Heart left ventricle (tissue), 16 donors: ENCODE measurements at places on chromosomes 4 and X. TPM values are rescaled to one million over a fixed set of nuclear protein-coding genes. Genes with fewer than 3 reads are reported as not detected.
A peak's percentile ranks its signal among the peaks of the same experiment; 100 is the strongest.

RASL11B gene
- 16.1 TPM for total RNA-seq

DNA sequence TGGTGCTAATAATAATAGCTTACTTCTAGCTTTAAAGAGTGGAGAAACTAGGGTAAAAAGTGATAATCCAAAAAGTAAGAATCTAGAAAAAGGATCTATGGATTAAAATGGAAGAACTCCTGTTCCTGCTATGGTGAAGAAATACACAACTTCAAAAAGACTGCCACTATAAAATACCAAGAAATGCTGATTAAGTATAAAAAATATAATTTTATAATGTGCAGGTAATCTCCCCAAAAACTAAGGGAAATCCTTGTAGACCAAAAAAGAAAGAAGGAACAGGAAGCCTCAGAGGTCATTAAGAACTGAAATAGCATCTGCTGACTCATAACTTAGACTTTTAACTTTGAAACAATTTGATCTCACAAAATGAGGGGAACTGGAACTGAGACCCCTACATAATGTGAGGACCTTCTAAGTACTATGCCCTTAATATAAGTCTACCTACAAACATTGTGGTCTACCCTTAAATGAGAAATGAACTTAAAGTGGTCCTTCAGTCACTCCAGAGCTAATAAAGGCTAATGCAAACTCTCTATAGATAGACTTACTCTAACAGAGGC, 50.6 kb upstream of the SRPX start:
- no peak for DNase-seq

HSFX4 gene
- not detected for total RNA-seq

DNA sequence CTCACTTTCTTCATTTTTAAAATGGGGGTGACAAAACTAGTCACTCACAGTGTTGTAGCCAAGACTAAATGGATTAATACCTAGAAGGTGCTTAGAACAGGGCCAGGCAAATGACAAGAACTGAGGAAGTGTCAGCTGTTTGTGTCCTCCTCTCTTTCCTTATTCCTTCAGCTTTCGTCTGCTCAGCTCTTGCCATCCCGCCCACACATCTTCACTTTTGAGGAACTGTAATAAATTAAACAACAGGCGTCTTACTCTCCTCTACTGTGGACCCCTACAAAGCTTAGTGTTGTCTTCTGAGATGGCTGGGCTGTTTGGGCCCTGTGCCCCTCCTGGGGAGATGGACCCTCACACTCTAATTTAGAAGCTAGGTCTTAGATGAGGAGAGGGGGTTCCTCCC, 2.7 kb downstream of the HPSE start:
- DNase-seq, result no peak

IL1RAPL1 gene
- 2.2 TPM for total RNA-seq

- DNase-seq, result no peak
Measured at GRCh38 chr4:34878961-34879360, 1365.4 kb downstream of the ARAP2 start.

GRCh38 chrX:133414406-133415275, 648 bp downstream of the GPC4 start:
- peak; percentile 15 for DNase-seq

DNA sequence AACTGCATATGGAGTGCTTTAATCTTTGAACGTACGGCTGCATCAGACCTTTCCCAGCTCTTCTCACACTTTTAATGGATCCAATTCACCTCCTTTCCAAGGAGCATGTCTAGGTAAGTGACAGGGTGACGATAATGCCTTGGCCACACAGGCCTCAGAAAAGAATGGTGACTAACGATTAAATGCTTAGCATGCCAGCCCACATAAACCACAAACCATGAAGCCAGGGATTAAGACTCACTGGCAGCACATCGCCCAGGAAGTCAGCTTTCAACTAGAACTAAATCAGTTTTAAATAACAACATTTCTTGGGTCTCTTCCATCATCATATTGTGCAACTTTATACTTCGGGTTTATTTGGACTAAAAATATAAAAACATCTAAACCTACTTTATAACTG, 28.7 kb downstream of the INPP4B start:
- DNase-seq, result no peak

DNA sequence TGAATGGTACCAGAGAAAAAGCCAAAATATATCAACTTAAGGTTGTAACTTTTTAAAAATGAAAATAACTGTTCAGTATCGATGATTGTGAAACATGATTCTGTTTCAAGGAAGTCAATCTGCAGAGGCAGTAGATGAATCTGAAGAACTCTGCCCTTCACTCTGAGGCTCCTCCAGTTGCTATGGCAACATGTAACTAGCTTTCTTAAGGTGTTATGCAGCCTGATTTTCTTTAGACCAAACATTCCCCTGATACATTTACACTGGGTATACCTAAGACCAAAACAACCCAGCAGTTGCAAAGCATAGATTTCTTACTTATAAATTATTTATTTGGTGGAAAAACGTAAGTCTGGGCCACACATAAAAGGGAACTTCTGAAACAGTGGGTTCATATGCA, 133.6 kb upstream of the RASGEF1B start:
- no peak for DNase-seq

CCDC120 gene
- 1.1 TPM for total RNA-seq

GRCh38 chrX:68934421-68934820, 105.6 kb downstream of the EFNB1 start:
- DNase-seq, result no peak

GRCh38 chrX:154008521-154008920, 11.2 kb downstream of the IRAK1 start:
- no peak for DNase-seq

- DNase-seq, result no peak
Measured at GRCh38 chrX:126770179-126770578, 49.4 kb upstream of the PRR32 start.

DNA sequence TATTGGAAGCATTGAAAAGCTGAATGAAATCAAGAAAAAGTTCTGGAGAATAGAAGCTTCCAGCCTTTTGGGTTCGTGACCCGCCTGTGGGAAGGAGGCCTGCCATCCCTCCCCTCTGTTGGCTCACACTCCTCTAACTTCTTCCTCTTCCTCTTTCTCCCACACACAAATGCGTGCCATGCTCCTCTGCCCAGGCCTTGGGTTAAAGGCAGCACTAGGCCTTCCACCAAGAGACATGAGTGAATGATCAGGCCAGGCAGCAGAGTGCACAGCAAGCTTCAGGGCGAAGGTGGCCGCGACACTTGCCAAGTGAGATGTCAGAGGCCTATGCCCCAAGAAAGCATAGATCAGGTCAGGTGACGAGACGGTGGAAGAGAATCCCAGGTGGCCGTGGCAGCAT, 38.4 kb downstream of the FAM193A start:
- DNase-seq, result no peak

- peak; percentile 59 for DNase-seq
Measured at GRCh38 chr4:2962614-2963174, 512 bp downstream of the NOP14 start.

GRCh38 chr4:114116861-114117260, 137.4 kb upstream of the ARSJ start:
- no peak for DNase-seq

GRCh38 chrX:103488332-103488731, 31.0 kb downstream of the RAB40A start:
- DNase-seq, result no peak

DNA sequence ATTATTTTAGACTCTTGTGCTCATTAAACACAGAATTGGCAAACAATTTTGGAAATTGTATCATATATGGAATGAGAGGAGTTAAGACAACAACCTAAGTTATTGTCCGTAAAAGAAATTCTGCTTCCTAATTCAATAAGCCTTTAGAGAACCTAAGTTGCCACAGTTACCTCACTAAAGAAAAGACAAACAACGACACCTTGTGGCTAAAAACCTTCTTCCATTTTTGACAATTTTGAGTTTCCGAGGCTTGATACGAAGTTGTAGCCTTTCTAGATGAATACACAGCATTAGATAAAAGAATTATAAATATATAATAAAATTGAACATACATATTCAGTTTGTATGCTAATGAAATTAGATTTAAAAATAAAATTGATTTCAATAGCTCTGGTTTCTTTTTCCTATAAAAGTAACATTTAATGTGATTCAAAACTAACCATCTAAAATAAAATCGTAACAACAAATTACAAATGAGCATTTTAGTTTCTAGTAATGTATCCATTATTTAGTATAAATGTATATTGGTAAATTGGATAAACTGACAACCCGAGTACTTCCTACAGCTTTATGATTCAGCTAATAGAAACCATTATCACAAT, 275.1 kb downstream of the GPM6A start:
- no peak for DNase-seq

GRCh38 chr4:7414736-7415510, 19.8 kb downstream of the PSAPL1 start:
- no peak for DNase-seq

DNA sequence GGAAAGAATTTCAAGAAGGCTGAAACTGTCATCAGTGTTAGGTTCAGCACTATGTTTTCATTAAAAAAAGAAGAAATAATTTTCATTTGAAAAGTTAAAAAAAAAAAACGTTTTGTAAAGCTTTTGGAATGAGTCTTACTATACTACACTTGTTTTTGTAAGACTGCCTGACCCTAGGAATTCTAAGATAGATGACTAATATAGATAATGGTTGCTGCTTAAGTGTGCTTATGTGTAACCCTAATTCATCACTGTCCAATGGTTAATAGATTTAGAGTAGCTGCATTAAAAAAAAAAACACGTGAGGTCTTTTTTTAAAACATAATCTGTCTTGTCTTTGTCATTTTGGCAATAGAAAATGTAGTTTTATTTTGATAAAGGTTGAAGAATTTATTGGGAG, 323.2 kb downstream of the IL1RAPL1 start:
- no peak for DNase-seq

DNA sequence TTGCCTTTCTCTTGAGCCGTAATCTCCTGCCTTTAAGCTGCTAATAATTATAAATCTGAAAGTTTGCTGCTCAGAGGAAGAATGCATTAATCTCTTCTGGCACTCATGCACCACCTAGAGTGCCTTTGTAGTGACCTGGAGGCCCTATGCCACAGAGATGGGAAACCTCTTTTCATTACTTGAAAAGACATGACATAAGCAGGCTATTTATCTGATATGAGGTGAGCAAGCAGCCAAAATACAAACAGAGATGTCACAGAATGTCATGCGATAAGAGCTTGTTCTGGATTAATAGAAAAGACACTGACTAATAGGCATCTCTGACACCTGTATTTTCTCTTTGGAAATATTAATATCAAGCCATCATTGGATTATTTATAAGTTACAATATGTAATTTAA, 42.3 kb downstream of the GABRB1 start:
- DNase-seq, result no peak

DNA sequence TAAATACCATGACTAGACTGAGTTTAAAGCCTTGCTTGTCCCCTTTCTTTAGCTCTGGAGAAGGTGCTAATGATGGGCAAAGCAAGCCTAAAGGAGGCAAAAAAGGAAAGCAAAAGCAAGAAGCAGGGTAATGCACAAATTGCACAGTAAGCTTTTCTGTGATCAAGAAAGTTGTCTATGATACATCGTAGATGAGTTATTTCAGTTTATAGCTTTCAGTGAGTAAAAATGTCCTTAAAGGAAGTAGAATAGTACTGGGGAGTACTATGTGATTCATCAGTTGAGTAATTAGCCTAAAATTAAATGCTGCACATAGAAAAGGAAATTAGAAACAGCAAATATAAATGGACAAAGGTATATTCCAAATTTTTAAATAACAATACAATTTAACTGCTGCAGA, 50.2 kb upstream of the PDE5A start:
- DNase-seq, result no peak

DNA sequence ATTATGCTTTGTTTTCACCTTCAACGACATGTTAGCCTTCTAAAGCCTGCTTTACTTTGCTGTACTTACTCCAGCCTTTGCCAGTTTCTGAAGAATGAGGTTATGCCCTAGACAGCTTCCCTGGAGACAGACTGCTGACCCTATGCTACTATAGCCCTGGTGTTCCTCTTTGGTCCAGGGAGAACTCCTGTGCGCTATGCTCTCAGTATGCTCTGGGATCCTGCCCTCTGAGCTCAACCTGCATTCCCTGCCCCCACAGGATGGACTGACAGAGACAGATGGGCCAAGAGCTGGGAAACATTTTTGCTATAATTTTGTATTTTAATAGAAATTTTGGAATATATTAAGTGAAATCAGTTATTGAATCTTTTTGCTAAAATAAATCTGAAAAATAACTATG, 425.9 kb downstream of the TMA16 start:
- DNase-seq, result no peak

- DNase-seq, result no peak
Measured at GRCh38 chr4:108143515-108143914, 25.2 kb downstream of the LEF1 start.

ANKRD37 gene
- total RNA-seq, result 10.6 TPM

- no peak for DNase-seq
Measured at GRCh38 chr4:83552083-83552482, 16.2 kb downstream of the GPAT3 start.

DNA sequence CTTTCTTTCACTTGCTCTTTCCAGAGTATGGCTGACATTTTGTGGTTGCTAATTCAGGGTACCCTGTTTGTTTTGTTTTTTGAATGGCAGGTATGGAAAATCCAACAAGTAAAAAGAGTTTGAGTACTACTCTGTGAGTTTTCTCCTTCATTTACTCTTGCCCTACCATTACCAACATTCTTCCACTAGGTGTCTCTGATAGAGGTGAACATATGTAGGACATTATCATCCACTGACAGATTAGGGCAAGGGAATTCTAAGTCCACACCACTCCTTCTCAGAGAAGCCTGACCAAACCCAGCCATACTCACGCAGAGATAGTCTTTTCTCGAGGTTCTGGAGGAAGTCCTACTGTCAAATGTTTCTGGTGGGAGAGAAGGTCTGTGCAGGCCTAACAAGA, 36.7 kb upstream of the HDAC8 start:
- DNase-seq, result no peak

DNA sequence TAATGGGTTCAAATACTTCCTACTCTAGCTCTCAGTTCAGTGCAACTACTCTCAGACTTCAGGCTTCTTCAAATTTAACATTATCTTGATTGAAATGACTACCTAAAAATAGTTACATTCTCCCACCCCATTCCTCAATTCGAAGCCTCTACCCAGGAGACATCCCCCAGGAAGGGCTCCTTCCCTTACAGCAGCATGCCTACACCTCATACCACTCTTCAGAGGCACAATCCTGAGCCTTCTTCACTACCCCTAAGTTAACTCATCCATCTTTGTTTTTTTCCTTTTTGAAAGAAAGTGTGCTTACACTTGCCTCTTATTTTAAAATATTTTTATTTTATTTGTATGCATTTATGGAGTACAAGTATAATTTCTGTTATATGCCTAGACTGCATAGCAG, 17.2 kb upstream of the PRSS48 start:
- DNase-seq, result no peak

DNA sequence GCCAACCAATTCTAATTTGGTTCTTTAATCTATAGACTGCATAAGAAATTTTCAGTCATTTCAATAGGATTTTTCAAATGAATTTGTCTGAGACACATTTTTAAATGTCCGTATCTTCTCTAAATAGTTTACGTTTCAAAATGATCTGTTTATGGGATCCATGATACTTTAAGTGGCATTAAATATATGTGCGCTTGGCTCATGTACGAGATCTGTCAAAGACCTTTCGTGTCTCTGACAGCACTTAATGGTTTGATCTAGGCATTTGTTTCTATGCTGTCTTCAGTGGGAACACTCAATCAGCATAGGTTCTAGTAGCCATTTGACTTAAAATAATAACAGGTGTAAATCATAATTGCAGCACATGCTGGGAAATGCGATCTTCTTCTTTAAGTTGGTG, 731.0 kb downstream of the CENPC start:
- no peak for DNase-seq
